ENCODE measurements at places on chromosomes 4 and X. TPM values are rescaled to one million over a fixed set of nuclear protein-coding genes. Genes with fewer than 3 reads are reported as not detected.

DNA sequence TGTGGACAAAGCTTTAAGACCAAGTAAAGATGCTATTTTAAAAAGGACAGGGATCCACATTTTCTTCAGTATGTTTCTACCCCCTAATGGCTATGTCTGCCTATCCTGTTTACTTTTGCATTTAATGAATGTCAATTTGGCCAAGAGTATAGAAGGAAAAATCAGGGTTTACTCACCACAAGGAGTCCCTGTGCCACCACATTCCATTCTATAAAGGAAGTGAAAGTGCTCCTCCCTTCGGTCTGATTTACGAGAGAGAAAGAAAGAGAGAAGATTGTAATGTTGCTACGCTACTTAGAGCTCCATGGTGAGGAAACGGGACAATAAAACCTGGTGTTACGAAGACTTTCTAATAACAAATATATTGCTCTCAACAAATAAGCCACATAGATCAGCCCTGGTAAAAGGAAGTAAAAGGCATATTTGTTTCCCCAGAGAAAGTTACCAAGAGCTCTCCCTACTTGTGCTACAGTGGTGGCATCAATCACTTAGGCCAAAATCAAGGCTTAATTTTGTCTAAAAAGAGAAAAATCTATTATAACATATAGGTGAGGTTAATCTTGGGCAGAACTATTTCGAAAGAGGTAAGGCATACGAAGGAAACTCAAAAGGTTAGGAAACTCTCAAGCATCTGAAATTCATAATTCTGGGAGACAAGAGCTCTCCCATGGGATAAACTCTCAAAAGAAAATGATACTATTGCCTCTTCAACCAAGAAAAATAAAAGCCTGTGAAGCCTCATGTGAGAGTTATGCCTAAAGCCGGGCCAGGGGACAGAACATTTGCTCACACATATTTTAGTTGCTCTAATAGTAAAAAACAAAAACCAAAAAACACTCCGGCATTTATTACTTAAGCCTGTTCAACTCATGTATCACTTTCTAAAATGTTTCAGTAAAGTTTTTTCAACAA lies 29.5 kb downstream of the TAPT1 start:
- DNase-seq, result no peak

- no peak for DNase-seq
Observed at GRCh38 chrX:101449279-101449678, 36.0 kb upstream of the ARMCX4 start.

- DNase-seq, result no peak
Observed at GRCh38 chrX:114973013-114973412, 44.4 kb downstream of the IL13RA2 start.

GRCh38 chr4:147518846-147519767 lies 38.2 kb downstream of the EDNRA start:
- DNase-seq, result peak; percentile 70

Gene MAGEA9B
- 0.35 TPM for total RNA-seq

Gene DGAT2L6
- not detected for total RNA-seq

GRCh38 chrX:134676436-134676835 lies 18.2 kb upstream of the PLAC1 start:
- no peak for DNase-seq

DNA sequence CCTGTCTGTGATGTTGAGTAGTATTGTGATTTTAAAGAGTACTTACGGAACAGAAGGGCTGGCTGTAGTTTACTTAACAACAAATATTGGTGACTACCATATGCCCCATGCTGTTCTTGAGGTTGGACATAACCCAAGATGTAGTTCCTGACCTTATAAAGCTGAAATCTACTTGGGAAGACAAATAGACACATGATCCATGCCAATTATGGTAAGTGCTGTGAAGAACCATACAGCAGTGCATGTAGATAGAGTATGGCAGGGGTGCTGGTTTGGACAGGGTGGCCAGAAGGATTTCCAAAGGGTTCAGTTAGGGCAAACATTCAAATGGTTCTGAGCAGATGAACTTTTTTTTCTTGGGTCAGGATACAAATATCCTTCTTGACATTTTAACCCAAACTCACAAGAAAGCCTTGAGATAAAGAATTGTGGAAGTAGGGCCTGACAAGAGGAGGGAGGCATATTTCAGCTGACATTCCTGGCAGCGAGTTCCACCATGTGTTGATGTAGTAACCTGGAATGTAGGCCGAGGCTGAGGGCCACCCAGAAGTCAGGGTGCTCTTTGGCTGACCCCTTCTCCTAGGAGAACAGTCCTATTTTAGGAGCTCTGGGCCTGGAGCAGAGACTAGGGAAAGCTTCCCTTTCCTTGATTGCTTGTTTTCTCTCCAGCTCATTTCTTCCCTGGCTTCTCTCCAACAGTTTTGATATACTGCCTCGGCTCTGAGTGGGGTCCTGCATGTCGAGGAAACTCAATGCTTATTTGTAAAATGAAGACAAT lies 74.2 kb downstream of the FREM3 start:
- DNase-seq, result no peak

DNA sequence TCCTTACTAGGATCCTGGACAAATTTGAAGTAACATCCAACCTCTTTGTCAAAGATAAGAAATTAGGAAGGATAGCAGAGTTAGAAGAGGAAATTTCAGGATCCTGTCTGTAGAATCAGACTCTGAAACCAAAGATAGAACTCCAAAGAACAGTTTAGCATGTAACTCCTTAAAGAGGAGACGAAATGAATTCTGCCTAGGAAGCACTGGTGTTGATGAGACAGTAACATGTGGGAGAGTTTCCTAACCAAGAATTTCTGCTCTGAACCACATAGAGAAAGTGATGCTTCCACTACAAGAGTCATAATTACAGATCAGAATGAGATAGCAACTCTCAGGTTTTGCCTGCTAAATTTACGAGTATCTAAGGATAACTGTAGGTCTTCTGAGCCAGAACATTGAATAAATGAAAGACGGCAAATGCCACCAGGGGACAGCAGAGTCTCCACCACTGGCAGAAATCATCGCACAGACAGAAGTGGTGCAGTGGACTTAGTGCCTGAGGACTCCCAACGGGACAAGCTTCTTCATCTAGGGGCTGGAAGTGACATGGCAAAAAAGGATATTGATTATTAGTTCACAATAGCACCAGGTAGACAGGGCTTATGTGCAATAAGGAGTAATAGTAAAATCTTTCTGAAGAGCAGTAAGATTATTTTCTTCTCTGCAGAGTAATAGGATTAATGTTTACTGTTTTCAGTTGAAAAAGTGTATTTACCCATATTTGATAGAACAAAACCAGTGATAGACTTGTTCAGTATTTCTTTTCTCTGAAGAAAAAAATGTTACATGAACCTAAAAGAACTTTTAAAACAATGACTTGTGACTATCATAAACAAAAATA lies 6.7 kb upstream of the PPID start:
- DNase-seq, result peak; percentile 51

Gene SPINK2
- 0.92 TPM for total RNA-seq

GRCh38 chr4:166957451-166957850 lies 276.8 kb downstream of the SPOCK3 start:
- DNase-seq, result no peak

- DNase-seq, result no peak
Observed at GRCh38 chrX:113033966-113034680, 193.5 kb upstream of the AMOT start.

Gene SPANXB1
- not detected for total RNA-seq

Gene WDR1
- 306 TPM for total RNA-seq

Gene DDX53
- total RNA-seq, result not detected

Gene RENBP
- 14.0 TPM for total RNA-seq

GRCh38 chr4:141705747-141706377 lies 69.5 kb downstream of the IL15 start:
- DNase-seq, result no peak

GRCh38 chr4:12770351-12770750 lies 713.8 kb downstream of the RAB28 start:
- DNase-seq, result no peak

GRCh38 chr4:94536049-94536448 lies 84.3 kb downstream of the PDLIM5 start:
- DNase-seq, result no peak

- no peak for DNase-seq
Observed at GRCh38 chr4:85928775-85929591, 430.9 kb downstream of the MAPK10 start.

DNA sequence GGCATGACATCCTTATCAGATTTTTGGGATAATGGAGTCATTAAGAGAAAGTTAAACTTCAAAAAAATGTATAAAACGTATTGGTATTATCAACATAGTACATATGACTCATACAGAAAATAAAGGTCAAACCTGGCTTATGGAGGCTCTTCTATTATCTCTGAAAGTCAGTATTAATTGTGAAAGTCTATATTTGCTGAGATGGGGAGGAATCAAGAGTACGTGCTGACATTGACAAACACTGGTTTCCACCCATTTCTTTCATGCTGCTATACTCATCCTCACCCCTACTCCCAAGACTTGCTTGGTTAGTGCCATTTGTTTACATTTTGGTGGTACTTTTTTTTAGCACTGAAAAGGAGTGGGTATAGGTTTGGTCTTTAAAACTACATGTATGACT lies 30.8 kb upstream of the PLA2G12A start:
- DNase-seq, result no peak

Gene CTAG1B
- total RNA-seq, result not detected

Gene AMBN
- total RNA-seq, result not detected

DNA sequence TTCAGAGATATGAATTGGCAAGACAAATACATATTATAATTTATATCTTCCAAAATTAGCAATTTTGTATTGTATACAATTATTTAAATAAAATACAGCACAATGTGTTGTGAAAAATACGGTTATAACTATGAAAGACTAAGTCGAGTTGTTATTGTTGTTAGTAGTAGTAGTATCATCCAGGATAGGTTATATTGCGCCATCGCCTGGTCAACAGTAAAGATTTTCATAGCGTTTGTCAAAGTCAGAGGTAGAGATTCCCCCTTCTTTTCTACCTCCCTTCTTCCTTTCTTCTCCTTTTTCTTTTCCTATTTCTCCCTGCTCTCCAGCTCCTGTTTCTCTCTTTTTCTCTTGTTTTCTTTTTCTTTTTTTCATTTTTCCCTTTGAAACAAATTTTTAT lies 499.1 kb upstream of the EPHA5 start:
- DNase-seq, result no peak

DNA sequence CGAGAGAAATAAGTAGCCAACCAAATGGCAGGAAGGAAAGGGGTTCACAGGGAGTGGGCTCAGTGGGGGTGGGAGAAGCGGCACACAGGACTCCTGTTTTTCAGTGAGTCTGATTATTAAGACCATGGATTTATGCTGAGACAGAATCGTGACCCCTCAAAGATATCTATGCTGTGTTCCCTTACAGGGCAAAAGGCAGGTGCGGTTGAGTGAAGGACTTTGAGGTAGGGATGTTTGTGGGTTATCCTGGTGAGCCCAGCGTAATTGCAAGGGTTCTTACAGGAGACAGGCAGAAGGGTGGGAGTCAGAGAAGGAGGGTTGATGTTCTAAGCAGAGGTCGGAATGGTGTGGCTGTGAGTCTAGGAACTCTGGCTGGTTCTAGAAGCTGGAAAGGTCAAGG lies 73.0 kb downstream of the EVC start:
- DNase-seq, result no peak

- DNase-seq, result no peak
Observed at GRCh38 chrX:15438332-15438731, 54.1 kb upstream of the VEGFD start.

DNA sequence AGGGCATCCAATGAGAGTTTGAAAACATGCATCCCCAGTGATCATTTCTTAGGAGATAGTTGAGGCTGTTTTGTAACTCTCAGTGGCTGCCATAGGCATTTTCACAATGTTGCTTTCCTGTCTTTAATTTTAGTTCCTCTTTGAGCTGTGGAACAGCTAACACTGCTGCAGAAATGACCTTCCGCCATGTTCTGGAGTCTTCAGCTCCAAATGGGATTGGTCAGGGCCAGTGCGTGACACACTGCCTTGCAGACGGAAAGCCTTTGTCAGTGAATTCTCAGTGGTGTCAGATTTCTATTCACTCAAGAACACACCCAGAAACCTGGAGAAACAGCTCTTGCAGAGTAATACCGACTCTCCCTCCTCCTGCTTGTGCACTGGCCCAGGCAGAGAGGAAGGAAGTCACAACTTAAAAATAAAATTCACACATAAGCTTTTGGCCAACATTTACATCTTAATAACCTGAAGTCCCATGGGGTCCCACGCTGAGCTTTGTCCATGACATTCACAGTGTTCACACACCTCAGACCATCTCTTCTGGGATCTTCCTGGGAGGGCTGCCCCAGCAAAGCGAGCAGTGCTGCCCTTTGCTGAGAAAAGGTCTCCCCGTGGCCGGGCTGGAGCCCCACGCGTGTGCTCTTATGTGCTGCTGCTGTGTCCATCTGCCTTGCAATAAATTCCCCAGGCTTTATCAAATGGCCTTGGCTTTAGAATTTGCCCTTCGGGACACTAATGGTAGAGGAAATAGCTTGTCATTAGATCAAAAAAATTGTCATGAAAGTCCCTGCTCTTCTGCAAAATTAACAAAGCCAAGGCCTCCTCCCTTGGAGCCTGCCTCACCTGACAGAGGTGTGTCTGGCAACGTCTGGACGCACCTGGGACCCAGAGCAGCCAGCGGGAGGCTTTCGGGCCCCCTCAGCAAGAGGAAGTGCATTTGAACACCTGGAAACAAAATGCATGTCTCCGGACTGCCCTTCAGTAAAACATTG lies 126.8 kb downstream of the IRF2 start:
- DNase-seq, result peak; percentile 59

DNA sequence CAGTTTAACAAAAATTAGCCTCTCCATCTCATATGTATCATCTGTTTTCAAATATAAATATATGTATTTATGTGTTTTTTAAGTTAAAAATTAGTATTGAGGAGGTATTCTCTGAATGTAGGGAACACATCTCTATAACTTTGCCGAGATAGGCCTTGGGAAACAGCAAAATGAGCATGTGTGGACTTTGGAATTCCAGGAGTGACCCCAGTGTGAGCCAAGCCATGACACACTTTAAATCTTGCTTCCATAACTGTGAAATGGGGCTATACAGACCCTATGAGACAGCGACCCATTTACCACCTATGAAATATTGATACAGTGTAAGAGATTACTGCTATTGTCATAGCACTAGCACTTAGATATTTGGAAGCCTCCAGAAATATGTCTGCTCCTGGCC lies 58.8 kb downstream of the FRMPD4 start:
- DNase-seq, result no peak

GRCh38 chrX:12981880-12982279 lies 7.0 kb downstream of the TMSB4X start:
- no peak for DNase-seq

DNA sequence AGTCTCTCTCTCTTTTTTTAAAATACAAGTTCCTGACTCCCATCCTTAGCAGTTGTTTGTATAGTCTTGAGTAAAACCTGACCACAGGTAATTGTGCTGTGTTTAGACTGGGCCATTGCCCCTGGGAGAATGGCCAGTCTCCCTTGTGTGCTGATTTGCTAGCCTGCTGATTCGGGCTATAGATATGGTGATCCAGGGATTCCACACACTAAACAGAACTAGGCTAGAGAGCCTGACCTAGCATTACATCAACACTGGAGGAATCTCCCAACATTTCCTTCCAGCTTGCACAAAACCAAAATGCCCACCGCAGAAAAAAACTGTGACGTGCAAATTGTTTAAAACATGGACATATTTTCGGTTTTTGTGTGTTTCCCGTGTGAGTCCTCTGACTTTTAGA lies 5.1 kb downstream of the UPRT start:
- peak; percentile 15 for DNase-seq

- DNase-seq, result no peak
Observed at GRCh38 chr4:147318586-147318985, 162.3 kb upstream of the EDNRA start.

GRCh38 chr4:73763877-73764276 lies 23.5 kb downstream of the CXCL8 start:
- no peak for DNase-seq

Gene FATE1
- not detected for total RNA-seq

Gene AVPR2
- not detected for total RNA-seq

Data from WTC11 (cell line).